ENCODE measurements at places on chromosomes 2 and 18. TPM values are rescaled to one million over a fixed set of nuclear protein-coding genes. Genes with fewer than 3 reads are reported as not detected.

The KCNJ3 gene
- total RNA-seq, result under 0.01 TPM

GRCh38 chr2:101981504-101981903 lies 10.3 kb upstream of the IL1R2 start:
- no peak overlapping the region for H3K4me3 ChIP-seq
- H3K36me3 ChIP-seq, result no peaks in the 10 kb centered on the region
- no peak for DNase-seq
- no peaks in the 10 kb centered on the region for H3K27me3 ChIP-seq
- no peaks in the 10 kb centered on the region for H3K4me1 ChIP-seq
- no peak overlapping the region for H3K27ac ChIP-seq

DNA sequence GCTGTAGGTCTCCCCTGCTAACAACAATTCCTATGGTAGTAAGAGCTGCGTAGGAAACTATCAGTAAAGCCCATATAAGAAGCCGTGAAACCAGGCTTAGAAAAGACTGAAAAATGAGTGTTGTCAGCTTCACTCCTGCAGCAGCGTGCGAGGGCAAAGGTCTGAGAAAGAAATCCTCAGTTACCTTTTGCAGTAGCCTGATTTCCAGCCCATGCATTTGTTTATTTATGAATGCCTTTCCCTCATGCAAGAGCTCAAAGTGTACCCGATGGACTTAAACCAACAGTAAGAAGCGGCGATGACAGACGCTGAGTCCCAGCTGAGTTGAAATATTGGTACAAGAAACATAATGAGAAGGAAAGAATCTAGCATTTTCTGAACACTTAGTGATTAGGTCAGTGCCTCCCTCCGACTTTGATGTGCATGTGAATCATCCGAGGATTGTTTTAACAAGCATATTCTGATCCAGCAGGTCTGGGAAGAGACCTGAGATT lies 15.0 kb upstream of the POLI start:
- H3K4me1 ChIP-seq, result peaks cover 8% of the 10 kb centered on the region
- no peaks in the 10 kb centered on the region for H3K36me3 ChIP-seq
- DNase-seq, result no peak
- H3K4me3 ChIP-seq, result no peak overlapping the region
- H3K27ac ChIP-seq, result no peak overlapping the region
- no peaks in the 10 kb centered on the region for H3K27me3 ChIP-seq

DNA sequence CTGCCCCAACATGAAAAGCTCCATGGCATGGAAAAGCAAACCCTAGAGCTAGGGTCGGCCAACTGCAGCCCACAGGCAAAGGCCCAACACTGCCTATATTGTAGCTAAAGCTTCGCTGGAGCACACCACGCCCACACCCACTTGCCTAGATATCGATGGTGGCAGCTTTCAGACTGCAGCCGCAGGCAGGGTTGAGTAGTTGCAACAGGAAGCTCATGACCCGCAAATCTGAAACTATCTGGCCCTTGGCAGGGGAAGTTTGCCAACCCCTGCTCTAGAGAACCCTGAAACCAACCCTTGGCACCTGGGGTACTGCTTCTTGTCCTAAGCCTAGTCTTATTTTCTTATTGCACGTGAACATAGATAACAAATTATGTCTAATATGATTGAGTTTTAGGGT lies 250.0 kb downstream of the SOX11 start:
- H3K36me3 ChIP-seq, result no peaks in the 10 kb centered on the region
- no peak for DNase-seq
- H3K27ac ChIP-seq, result no peak overlapping the region
- H3K4me3 ChIP-seq, result no peak overlapping the region

GRCh38 chr2:3042601-3043585 lies 334.7 kb downstream of the EIPR1 start:
- H3K27ac ChIP-seq, result no peak overlapping the region
- no peak for DNase-seq
- H3K4me3 ChIP-seq, result no peak overlapping the region
- no peaks in the 10 kb centered on the region for H3K36me3 ChIP-seq

DNA sequence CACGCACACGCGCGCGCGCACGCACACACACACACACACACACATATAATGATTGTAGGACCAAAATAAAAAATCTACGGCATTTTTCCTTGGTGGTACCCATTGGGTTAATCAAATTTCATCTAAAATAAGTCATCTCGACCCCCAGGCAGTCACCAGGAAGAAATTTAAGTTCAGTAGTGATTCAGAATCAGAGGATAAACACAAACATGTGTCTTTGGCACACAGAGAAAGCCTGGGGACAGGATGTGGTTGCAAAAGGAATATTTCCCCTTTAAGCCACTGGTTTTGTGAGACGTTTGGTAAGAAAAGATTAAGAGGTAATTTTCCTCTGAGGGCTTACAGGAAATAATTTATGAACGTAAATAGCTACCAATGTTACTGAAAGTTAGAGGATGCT lies 171.6 kb upstream of the PIEZO2 start:
- DNase-seq, result no peak
- no peak overlapping the region for H3K27ac ChIP-seq
- H3K4me1 ChIP-seq, result no peaks in the 10 kb centered on the region

- H3K4me3 ChIP-seq, result no peak overlapping the region
- no peaks in the 10 kb centered on the region for H3K36me3 ChIP-seq
- H3K4me1 ChIP-seq, result no peaks in the 10 kb centered on the region
- no peaks in the 10 kb centered on the region for H3K27me3 ChIP-seq
- DNase-seq, result no peak
These were observed 1278.4 kb upstream of the PIK3C3 start for GRCh38 chr18:40676668-40677067.

DNA sequence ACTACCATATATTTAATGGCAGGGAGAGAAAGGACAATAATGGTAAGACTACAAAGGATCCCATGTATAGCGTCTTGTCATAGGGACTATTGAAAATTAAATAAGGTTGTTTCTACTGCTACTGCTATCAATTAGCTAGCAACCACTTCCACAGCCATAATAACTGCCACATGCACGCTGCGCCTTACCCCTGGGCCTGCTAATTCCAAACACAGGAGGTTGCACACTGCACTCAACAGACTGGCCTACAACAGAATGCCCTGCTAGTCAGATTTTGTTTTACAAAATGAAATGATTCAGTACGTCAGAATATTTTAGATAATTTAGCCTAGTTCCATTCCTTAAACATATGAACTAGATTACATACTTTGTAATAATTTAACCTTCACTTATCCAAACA lies 121.0 kb upstream of the SMAD7 start:
- DNase-seq, result no peak
- no peaks in the 10 kb centered on the region for H3K36me3 ChIP-seq
- no peaks in the 10 kb centered on the region for H3K27me3 ChIP-seq
- no peaks in the 10 kb centered on the region for H3K4me1 ChIP-seq
- H3K4me3 ChIP-seq, result no peak overlapping the region

DNA sequence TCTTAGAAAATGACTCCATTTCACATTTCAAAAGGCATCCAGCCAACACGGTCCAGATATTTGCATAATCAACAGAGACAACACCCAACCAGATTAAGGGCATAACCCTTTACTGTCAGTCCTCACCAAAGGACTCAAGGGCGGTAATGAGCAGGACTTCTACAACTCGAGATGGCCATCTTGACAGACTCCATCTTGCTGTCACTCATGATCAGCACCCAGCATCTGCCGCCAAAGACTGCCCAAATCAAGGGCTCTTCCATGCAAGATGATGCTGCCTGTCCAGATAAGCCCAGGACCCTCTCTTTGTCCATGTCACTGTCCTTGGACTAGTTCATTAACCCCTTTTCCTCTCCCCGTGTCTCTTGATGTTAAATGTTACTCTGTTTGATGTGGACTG lies 77.9 kb downstream of the UXS1 start:
- H3K27me3 ChIP-seq, result no peaks in the 10 kb centered on the region
- H3K4me3 ChIP-seq, result no peak overlapping the region
- H3K36me3 ChIP-seq, result peaks cover 5% of the 10 kb centered on the region
- no peak for DNase-seq

DNA sequence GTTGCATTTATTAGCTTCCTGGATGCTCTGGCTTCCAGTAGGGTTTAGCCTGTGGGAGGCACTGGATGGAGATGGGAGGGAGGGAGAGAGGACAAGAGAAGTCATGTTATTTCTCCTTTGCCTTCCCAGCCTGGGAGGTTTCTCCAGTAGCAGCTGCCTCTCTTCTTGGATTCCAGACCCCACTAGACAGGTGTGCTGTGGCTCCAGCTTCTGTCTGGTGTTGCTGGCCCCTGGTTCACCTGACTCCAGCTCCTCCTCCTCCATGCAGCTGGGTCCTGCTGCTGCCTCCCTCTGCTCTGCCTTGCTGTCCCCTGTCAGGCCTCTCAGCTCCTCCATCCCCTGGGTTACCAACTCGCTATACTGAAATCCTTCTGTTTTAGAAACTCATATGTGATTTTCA lies 188.9 kb upstream of the TNP1 start:
- no peak for DNase-seq
- H3K4me3 ChIP-seq, result no peak overlapping the region
- H3K27ac ChIP-seq, result no peak overlapping the region
- no peaks in the 10 kb centered on the region for H3K36me3 ChIP-seq
- H3K4me1 ChIP-seq, result peaks cover 9% of the 10 kb centered on the region
- no peaks in the 10 kb centered on the region for H3K27me3 ChIP-seq

DNA sequence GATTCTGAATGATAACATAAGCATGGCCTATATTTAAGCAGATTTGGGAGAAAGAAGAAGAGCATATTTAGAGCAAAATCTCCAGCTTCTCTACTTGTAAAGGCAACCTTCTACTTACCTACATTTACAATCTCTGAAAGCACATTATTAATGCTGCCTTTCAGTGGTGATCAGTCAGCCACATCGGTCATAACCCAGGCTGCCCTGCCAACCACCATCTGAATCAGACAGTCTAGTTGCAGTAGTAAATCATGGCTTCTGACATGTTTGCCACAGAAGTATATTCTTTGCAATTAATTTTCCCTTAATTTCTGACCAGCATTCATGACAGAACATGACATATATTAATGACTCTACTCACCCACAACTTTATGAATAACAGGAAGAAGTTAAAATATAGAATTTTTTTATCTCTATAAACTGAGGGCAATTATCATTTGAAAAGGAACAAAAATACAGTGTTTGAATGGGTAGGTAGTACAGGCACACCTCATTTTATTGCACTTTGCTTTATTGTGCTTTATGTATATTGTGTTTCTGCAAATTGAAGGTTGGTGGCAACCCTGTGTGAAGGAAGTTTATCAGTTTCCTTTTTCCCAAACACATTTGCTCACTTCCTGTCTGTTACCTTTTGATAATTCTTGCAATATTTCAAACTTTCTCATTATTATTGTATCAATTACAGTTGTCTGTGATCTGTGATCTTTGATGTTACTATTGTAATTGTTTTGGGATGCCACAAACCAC lies 531.6 kb upstream of the CHAC2 start:
- H3K27ac ChIP-seq, result no peak overlapping the region
- no peaks in the 10 kb centered on the region for H3K27me3 ChIP-seq
- H3K4me3 ChIP-seq, result no peak overlapping the region
- H3K4me1 ChIP-seq, result no peaks in the 10 kb centered on the region
- no peaks in the 10 kb centered on the region for H3K36me3 ChIP-seq

DNA sequence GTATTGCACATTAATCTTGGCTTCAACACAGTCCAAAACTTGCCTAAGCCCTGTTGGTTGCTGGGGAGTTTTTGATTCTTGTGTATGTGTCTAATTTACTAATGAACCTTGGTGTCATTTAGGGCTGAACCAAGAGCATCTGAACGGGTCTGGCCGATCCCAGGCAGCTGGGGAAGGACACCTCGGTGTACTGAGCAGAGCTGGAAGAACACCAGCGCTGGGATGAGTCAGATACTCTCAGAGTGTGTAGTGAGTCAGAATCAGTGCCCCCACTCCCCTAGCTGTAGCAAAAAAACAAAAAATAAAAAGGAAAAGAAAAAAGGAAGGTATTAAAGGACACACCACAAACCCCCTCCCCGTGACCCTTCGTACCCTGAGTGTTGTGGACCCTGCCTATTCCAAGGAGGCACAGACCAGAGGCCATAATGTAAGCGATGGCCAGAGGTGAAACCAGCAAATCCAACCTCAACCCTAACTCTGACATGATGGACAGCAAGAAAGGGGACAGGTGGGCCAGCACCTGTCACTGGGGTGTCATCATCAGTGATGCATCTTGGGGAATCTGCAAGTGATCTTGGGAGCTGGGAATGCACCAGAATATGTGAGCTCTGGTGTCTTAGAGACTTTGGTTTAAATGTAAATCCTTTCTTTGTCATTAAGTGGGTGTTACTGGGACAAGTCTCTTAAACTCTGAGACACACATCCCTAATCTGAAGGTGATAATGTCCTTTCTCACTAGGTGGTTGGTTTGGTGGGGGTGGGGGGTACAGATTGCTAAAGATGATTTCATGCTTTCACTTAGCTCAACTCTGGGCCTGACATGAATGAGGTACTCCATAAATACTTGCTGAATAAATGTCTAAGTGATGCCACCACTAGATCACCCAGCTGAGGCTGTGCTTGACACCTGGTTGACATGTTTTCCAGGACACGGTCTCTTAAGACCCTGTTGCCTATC lies 34.2 kb upstream of the NCOA1 start:
- H3K36me3 ChIP-seq, result no peaks in the 10 kb centered on the region
- H3K27me3 ChIP-seq, result no peaks in the 10 kb centered on the region
- DNase-seq, result peak; percentile 92
- H3K27ac ChIP-seq, result peak overlapping the region; percentile 7
- no peaks in the 10 kb centered on the region for H3K4me1 ChIP-seq

The CDCA7 gene
- not detected for total RNA-seq

- no peak overlapping the region for H3K4me3 ChIP-seq
- no peaks in the 10 kb centered on the region for H3K27me3 ChIP-seq
- no peak overlapping the region for H3K27ac ChIP-seq
- no peak for DNase-seq
- no peaks in the 10 kb centered on the region for H3K36me3 ChIP-seq
These were observed 2.1 kb downstream of the NDC80 start for GRCh38 chr18:2573408-2573807.

- H3K27ac ChIP-seq, result no peak overlapping the region
- H3K4me1 ChIP-seq, result peaks cover 39% of the 10 kb centered on the region
- H3K27me3 ChIP-seq, result no peaks in the 10 kb centered on the region
- DNase-seq, result no peak
- no peaks in the 10 kb centered on the region for H3K36me3 ChIP-seq
- H3K4me3 ChIP-seq, result no peak overlapping the region
These were observed 304.6 kb downstream of the PARD3B start for GRCh38 chr2:204849892-204850291.

The ASB3 gene
- 21.0 TPM for total RNA-seq

- H3K36me3 ChIP-seq, result no peaks in the 10 kb centered on the region
- H3K27me3 ChIP-seq, result no peaks in the 10 kb centered on the region
- no peak overlapping the region for H3K27ac ChIP-seq
- no peak for DNase-seq
- H3K4me1 ChIP-seq, result no peaks in the 10 kb centered on the region
These were observed 328.4 kb upstream of the DDX18 start for GRCh38 chr2:117486081-117486480.

- no peaks in the 10 kb centered on the region for H3K4me1 ChIP-seq
- no peaks in the 10 kb centered on the region for H3K27me3 ChIP-seq
- H3K4me3 ChIP-seq, result no peak overlapping the region
- H3K27ac ChIP-seq, result no peak overlapping the region
These were observed 86.1 kb downstream of the MSH2 start for GRCh38 chr2:47488870-47489584.

DNA sequence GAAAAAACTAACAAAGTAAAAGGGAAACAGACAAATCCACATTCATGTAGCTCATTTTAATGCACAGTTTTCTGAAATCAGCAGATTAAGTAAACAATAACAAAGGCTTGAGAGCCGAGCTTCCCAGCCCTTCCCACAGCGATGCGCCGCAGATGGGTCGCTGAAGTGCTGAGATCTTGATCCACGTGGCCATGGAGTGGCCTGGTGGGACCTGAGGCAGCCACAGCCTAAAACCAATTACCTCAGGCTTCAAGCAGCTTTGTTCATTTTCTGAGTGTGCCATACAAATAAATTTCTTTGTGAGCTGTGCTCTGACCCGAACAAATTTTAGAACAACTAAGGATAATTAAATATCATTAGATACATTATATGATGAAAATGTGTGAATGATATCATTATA lies 25.6 kb upstream of the CYRIA start:
- no peaks in the 10 kb centered on the region for H3K27me3 ChIP-seq
- no peak overlapping the region for H3K27ac ChIP-seq
- no peak overlapping the region for H3K4me3 ChIP-seq
- no peaks in the 10 kb centered on the region for H3K36me3 ChIP-seq
- no peak for DNase-seq
